ENCODE measurements at places on chromosomes 12 and 14.
A peak's percentile ranks its signal among the peaks of the same experiment; 100 is the strongest.

- no peak for DNase-seq
These were observed 306.2 kb downstream of the TRHDE start for GRCh38 chr12:72578327-72578726.

DNA sequence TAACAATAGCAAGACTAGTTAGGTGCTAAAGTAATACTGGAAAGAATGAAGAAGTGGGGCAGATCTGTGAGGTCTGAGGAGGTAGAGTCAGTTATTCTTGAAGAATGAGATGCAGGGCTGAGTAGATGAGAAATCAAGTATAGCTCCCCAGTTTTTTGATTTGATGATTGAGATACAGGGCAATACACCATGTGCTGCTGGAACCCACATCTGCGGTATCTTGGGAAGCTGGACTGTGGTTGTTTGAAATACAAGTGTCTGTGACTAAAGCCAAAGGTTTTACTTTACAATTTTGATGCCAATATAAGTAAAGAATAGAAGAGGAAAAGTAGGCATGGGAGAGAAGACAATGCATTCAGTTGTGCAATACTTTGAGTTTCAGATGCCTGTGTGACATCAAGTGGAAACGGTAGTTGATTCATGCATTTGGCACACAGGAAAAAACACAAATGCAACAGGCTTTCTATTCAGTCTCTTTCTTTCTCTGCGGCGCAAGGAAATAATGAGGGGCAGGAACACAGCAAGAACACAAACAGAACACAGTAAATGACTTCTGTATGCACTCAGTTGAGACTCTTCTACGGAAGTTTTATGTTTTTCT, 190.2 kb upstream of the SLC38A2 start:
- DNase-seq, result no peak

- no peak for DNase-seq
These were observed 148.8 kb downstream of the CEP128 start for GRCh38 chr14:80792771-80793170.

- DNase-seq, result no peak
These were observed 219.7 kb upstream of the PKP2 start for GRCh38 chr12:33116284-33116683.

GRCh38 chr12:30457621-30458289, 237.9 kb downstream of the IPO8 start:
- DNase-seq, result no peak

DNA sequence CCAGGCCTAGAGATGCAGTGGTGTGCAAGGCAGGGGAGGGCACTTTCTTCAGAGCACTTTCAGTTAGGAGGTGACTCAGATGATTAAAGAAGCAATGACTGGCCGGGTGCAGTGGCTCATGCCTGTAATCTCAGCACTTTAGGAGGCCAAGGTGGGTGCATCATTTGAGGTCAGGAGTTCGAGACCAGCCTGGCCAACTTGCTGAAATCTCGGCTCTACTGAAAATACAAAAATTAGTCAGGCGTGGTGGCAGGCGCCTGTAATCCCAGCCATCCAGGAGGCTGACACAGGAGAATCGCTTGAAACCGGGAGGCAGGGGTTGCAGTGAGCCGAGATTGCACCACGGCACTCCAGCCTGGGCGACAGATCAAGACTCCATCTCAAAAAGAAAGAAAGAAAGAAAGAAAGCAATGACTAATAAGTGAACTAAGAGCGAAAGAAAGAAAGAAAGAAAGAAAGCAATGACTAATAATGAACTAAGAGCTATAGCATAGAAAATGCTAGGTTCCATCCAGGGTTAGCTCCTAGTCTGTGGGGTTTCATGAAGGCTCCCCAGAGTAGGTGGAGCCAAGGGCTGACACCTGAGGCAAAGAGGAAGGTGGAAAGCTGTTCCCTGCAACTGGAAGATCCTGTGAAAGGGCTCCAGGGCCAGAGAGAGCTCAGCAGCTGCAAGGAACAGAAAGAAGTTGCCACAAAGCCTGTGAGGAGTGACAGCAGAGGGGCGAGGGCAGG, 334.5 kb downstream of the CACNA1C start:
- DNase-seq, result no peak

DNA sequence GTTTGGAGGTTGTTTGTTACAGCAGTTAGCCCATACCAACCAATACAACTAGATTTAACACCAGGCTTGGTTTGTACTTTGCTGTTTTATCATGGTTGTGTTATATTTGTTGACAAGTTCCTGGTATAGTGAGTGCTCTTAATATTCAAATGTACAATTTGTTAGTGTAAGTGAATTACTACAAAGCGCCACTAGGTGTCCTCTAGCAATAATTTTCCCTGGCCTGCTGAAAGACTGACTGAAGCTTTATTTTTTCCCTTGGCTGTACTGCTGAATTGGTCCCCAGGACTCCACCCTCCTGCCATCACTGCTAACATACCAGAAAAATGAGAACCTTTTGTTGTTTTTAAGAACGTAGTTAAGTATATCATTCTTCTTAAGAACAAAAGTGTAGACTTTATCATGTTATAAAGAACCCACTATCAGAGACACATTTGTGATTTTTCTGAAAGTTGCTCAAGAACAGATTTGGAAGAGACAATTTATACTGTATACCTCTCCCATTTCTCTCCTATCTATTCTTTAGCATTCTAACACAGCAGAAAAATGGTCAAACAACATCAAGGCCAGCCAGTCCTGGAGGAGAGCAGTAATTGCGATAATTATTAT, 75.3 kb upstream of the FAR2 start:
- no peak for DNase-seq

DNA sequence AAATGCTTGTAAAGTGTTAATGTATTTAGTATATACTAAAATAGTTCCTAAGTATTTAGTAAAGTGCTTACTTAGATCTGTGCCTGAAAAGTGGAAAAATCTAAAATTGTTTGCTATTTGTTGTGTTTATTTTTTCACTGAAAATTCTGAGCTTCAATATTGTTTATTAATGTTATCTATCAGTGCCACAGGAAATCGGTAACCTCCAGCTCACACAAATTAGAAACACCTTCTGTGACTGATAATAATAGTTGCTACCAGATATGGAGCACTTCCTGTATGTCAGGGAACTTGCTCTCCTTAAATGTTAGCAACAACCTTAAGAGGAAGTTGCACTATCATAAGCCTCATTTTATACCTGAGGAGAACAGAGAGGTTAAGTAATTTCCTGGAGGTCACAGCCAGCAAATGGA, 723 bp upstream of the LRP10 start:
- DNase-seq, result no peak

GRCh38 chr12:132593938-132594358, 16.4 kb downstream of the LRCOL1 start:
- DNase-seq, result no peak

DNA sequence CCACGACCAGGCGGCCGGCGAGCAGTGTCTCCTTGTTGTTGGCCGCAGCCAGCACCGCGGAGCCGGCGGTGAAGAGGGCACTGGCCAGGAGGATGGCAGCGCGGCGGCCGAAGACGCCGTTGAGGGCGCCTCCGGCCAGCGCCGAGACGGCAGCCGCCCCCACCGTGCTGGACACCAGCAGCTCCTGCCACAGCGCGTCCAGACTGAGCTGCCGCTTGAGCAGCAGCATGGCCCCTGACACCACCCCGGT, 691 bp downstream of the SLC2A13 start:
- DNase-seq, result no peak

- DNase-seq, result no peak
These were observed 69.0 kb upstream of the GPHB5 start for GRCh38 chr14:63387711-63388110.

GRCh38 chr12:78181544-78182162, 351.0 kb downstream of the NAV3 start:
- DNase-seq, result no peak

DNA sequence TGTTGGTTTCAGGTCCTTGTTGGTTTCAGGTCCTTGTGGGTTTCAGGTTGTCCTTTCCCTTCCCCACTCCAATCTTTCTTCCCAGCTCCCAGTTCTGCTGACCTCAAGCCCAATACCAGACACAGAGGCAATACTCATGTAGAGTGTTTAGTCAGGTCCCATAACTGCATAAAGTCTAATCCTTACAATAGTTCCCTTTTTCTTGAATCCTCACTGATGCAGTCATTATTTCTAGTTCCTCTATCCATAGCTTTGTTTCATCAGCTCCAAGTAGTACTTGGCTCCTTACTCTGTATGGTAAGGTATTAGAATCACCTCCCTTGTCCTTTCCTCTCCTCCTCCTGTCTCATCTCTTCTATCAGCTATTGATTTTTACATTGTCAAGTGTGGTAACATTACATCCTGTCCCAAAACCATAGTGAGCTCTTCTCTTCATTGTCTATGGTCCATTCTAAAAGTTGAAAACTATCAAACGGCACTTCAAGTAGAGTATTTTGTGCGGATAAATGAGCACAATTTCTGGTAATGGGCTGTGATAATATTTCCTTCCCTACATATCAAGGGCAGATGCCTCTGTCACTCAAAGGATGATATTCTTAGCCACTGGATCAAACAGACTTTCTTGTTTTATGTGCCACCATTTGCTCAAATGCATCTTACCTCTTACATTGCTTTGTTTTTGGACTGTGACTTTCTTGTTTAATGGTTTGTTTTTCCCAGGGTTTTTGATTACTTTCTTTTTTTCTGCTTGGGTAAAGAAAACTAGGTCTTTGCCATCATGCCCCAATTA, 57.2 kb upstream of the JDP2 start:
- DNase-seq, result no peak

- no peak for DNase-seq
These were observed 100.4 kb downstream of the TTC6 start for GRCh38 chr14:37695866-37696265.

- DNase-seq, result no peak
These were observed 48.7 kb downstream of the MIPOL1 start for GRCh38 chr14:37246427-37246829.

DNA sequence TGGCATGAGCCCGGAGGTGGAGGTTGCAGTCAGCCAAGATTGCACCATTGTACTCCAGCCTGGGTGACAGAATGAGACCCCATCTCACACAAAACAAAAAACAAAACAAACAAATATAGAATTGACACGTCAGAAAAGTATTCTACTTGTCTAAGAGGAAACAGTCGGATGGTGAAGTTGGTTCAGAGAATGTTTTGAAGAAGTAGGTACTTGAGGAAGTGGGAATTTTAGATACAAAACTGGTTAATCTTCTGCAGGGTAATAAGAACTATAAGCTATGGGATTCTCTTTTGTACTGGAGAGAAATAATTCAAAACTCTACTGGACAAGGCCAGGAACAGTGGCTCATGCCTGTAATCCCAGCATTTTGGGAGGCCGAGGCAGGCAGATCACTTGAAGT, 14.6 kb upstream of the TCTN1 start:
- DNase-seq, result no peak

DNA sequence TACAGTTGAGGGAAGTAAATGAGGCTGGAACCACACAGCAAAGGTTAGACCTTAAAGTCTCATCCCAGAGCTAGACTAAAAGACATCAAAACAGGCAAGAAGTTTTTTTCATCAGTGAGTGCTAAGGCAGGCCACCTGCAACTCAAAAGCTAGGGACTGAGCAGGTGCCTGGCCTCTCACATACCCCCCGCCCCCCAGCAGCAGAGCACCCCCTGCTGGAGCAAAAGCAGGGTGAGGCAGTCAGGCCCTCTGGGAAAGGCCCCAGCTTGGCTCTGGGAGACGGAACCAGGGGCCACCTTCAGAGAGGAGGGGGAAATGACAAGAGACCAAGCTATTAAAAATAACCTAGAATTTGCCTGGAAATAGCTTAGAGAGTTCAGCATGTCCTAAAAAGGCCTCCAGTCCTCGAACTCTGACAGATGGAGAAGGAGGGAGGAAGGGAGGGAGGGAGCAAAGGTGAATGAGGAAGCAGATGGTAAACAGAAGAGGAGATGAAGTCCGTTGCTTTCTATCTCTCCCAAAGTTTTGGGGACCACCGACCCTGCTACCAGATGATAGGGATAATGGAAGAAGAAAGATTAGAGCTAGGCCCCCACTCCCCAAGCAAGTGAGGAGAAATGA, 1.8 kb downstream of the ITGA7 start:
- DNase-seq, result no peak

- DNase-seq, result peak; percentile 14
These were observed 1.5 kb downstream of the CALM1 start for GRCh38 chr14:90398315-90398839.

GRCh38 chr12:77407931-77408330, 342.6 kb upstream of the E2F7 start:
- DNase-seq, result no peak
